Stimulated activated CD8-positive, alpha-beta memory T cell treated with anti-CD3 and anti-CD28 coated beads, Interleukin-2, amount 100 ng/mL, for 1 hour (primary cell): ENCODE measurements at places on chromosomes 2 and 18.

DNA sequence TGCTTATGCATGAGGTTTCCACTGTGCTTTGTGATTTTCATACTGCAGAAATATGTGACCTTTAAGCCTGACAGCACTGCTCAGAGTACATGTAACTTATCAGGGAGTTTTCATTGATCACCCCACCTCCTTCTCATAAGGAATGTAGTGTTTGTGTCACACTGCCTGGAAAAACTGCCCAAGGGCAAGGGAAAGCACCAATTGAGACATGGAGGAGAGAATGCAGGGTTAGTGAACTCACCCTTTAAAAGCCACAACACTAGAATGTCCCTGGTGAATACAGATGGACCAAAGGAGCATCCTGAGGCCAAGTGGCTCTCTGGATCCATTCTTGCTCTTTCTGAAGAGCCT, 147.2 kb upstream of the SPATS2L start:
- no peak for DNase-seq

- DNase-seq = no peak
Measured at GRCh38 chr2:28082131-28082530, 191.6 kb downstream of the BABAM2 start.

- no peak for DNase-seq
Measured at GRCh38 chr2:134507697-134508096, 211.1 kb downstream of the TMEM163 start.

DNA sequence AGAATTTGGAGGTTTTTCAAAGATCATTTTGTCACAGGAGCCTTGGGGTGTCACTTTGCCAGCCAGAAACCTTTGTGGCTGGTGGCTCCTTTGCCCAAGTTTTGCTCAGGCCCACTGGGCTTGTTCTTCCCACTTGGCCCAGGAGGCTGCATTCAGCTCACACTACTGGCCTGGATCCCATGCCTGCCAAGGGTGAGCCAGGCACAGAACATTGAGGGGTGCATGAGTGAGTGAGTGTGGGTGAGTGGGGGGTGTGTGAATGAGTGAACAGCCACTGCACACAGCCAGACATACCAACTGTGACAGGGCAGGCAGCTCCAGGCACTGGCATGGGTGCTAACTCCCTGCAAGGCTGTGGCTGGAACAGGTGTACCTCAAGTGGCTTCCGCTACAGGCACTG, 39.6 kb downstream of the FAM171B start:
- DNase-seq = no peak
